ENCODE measurements at places on chromosomes 5 and 9.

DNA sequence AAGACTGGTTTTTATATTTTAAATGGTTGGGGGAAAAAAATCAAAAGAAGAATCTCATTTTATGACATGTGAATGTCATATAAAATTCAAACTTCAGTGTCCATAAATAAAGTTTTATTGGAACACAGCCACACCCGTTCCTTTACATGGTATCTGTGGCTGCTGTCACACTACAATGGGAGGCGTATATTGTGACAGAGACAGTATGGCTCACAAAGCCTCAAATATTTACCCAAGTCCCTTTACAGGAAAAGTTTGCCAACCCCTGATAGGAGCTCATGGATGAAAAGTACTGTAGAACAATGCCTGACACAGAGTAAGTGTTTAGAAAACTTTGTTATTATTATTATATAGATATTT, 5.2 kb upstream of the DUSP1 start:
- DNase-seq = no peak

DNA sequence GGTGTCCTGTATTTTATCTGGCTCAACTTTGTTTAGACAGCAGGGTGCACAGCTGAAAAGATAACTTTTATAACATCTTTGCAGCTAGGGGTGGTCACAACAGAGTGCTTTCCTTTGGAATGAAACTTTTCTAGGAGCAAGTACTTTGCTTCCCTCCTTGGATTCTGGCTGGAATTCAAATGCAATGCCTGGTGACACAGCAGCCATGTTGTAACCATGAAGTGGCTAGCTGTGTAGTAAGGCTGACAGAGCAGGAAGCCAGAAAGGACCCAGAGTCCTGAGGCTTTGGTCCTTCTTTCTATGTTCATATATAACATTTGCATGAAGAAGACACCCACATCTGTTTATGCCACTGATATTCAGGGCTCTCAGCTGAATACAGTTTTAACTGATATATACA, 48.1 kb downstream of the TENT4A start:
- no peak for DNase-seq

DNA sequence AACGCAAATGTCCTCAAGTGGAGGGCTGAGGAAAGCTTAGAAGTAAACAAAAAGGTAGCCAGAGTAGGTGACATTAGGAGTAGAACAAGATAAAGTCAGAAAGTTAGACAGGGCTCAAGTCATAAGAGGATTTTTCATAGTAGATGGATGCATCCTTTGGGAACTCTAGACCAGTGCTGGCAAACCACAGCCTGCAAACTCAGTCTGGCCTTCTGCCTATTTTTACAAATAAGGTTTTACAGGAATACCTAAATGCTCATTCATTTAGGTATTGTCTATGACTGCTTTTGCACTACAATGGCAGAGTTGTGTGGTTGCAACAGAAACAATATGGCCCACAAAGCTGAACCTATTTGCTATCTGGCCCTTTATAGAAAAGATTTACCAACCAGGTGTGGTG, 116.0 kb upstream of the HMHB1 start:
- DNase-seq = no peak

DNA sequence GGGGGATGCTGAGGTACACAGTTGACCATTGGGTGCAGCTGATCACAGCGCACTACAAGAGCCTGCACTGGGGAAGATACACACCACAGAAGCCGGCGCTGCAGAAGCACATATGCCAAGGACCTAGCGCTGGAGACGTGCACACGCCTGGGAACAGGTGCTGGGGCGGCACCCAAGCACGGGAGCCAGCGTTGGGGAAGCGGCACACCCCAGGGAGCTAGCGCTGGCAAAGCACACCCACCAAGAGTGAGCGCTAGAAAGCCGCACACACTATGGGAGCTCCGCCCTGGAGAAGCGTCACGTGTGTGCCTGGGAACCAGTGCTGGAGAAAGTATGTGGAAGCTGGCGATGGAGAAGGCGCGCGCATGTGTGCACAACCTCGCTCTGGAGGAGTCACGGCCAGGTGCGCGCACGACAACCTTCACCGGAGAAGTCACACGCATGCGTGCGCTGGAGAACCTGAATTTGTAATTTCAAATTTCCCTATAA, 4.5 kb downstream of the FANCC start:
- DNase-seq = peak; percentile 72

DNA sequence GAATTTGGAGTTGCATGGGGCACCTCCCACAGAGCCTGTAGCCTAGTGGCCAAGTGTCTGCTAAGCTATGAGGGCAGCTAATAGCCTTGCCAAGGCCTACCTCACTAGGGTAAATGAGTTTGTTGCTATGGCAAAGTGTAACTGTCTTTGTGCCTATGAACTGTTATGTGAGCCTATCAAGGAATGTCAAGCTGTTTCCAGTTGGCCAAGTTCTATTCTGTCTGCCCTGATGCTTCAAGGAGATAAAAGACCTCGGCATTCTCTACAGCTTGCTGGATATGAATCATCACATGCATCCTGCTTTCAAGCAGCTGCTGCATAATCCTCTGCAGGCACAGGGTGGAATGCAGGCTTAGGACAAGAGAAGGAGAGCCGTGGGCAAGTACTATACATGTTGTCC, 69.8 kb upstream of the CCDC112 start:
- peak; percentile 83 for DNase-seq

- no peak for DNase-seq
Observed at GRCh38 chr9:83629433-83630104, 6.6 kb downstream of the IDNK start.

DNA sequence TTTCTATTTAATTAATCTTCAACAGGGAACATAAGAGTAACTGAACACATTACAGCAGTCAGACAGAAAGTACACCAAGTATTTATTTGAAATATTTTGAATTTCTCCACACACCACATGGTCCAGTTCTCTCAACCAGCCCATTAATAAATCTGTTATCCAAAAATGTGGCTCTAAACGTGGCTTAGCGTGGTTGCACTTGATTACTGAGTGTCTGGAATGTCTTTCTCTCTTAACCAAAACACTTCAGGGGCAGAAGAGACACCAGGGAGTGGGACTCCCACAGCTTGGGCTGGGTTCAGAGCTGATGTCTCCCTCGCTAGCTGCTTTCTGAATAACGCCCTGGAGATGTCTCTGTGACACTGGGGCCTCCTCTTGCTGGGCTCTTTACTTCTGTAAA, 52.6 kb upstream of the FANCC start:
- peak; percentile 79 for DNase-seq

DNA sequence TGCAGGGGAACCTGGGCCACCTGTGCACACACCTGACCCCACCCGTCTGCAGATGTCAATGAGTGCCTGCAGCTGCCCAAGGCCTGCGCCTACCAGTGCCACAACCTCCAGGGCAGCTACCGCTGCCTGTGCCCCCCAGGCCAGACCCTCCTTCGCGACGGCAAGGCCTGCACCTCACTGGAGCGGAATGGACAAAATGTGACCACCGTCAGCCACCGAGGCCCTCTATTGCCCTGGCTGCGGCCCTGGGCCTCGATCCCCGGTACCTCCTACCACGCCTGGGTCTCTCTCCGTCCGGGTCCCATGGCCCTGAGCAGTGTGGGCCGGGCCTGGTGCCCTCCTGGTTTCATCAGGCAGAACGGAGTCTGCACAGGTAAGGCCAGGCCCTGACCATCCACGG, 14.5 kb upstream of the ASS1 start:
- no peak for DNase-seq

GRCh38 chr5:5304361-5305020, 118.0 kb upstream of the ICE1 start:
- DNase-seq = no peak

DNA sequence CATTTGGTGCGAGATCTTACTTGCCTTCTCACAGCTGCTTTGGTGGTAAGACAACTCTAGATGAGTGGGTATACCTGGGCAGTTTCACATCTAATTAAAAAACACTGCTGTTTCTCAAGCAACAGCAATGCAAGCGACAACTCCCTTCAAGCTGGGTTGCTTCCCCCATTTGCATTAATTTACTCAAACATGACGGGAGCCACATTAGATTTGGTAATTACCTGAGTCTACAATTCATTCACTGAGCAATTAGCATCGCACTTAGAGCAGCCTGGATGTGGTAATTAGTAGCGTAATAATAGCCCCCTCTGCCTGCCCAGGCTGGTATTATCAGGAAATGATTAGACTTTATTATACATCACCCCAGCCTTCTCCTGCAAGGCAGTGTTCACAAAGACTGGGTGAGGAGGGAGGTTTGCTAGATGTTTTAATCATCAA, 73.4 kb downstream of the FBXO38 start:
- DNase-seq = no peak

- DNase-seq = no peak
Observed at GRCh38 chr5:77758141-77758938, 17.8 kb downstream of the TBCA start.

- no peak for DNase-seq
Observed at GRCh38 chr9:6224393-6225154, 9.0 kb downstream of the IL33 start.

DNA sequence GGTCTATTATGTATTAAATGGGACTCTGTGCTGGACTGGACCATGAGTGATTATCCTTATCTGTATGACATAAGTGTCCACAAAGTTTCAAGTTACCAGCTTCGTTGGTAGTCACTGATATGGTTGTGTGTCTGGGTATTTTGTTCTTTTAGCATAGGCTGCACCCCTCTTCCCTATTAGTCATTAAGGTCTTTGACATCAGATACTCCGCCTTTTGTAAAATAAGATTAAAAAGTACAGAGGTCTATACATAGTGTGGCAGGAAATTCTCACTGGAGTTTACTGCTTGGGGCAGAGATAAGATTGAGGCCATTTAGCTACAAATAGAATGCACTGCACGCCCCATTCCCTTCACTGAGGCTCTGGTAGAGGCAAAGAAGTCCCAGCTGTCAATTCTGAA, 99.4 kb downstream of the TMEM215 start:
- DNase-seq = no peak

- no peak for DNase-seq
Observed at GRCh38 chr5:149429839-149430721, 51.0 kb upstream of the IL17B start.

DNA sequence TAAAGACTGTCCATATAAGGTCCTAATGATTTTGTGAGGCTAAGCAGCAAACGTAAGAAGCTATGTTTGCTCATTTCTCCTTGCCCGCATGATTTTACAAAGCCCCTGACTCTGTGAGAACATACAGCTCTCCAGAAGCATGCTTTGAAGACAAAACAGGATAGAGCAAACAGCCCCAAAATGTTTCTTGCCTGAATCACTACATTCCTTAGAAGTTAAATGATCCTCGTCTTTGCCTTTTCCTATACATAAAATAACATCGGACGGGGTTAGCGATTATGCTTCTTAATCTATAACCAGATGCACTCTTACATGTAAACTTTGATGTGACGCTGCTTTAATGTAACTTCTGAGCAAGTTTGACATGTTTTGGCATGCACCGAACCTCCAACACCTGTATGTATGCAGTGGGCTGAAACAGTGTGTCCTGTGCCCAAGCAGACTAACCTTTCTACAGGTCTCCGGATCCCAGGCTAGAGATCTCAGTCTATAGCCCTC, 353.7 kb downstream of the CETN3 start:
- DNase-seq = peak; percentile 28

DNA sequence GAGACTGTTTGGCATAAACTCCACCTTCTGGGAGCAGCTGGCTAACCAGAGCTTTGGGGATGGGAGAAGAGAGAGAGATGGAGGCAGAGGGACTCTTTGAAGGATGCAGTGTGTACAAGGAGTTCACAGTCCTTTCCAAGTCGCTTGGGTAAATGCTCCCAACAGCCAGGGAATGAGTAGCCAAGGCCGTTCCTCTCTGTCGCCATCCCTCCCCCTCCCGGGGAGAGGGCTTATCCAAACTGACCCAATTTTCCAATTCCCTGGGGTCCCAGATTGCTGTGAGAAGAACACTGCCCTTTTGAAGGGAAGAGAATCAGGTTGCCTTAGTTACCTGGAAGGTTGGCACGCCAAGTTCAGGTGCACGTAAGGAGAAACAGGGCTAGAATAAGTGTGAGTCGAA, 7.9 kb downstream of the WWC1 start:
- DNase-seq = no peak

GRCh38 chr9:11551106-11551505, 938.3 kb upstream of the PTPRD start:
- no peak for DNase-seq

DNA sequence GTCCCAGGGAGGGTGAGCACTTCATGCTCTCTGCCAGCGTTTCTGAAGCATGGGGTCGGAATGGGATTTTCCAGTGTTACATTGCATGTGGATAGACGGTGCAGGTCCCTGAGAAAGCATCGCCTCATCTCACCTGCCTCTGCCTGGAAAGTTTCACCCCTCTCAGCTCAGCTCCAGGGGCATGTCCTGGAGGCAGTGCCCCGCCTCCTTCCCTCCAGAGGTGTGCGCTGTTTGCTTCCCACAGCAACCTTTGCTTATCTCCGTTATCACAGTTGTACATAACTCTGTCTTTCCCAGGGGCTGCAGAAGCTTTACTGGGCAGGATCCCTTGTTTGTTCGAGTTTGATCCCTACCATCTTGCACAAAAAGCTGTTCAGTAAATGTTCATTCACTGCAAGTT, 10.7 kb upstream of the CREBRF start:
- DNase-seq = no peak

GRCh38 chr9:4796988-4797853, 4.5 kb downstream of the RCL1 start:
- peak; percentile 37 for DNase-seq

- DNase-seq = no peak
Observed at GRCh38 chr9:138043411-138044345, 166.1 kb downstream of the CACNA1B start.

GRCh38 chr9:137110147-137110910, 4.2 kb downstream of the DPP7 start:
- DNase-seq = no peak

- no peak for DNase-seq
Observed at GRCh38 chr5:104817127-104817526, 1254.5 kb upstream of the NUDT12 start.

GRCh38 chr9:93587284-93587650, 10.9 kb downstream of the PHF2 start:
- DNase-seq = no peak

DNA sequence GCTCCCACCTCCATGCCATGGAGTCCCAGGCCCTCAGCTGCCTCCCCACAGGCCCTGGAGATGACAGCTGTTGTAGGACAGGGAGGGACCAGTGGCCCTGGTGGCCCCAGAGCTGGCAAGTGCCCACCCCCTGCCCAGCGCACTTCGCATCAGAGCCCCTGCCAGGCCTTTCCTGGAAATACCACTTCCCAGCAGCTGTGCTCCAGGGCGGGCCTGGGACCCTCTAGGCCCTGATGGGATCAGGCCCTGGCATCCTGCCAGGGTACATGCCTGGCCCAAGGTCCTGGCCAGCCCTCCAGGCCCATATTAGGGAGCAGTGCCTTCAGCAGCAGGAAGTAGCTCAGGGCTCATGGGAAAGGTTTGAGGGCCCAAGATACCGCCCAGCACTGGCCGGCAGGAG, 2.5 kb downstream of the KCNT1 start:
- DNase-seq = no peak

Data from GM03348 (cell line).